Activated CD4-positive, alpha-beta T cell treated with anti-CD3 and anti-CD28 coated beads, Interleukin-2, amount 10 ng/mL, durations not matched to agents 7 days and 5 days (primary cell): ENCODE measurements at places on chromosomes 11 and 22. TPM values are rescaled to one million over a fixed set of nuclear protein-coding genes. Genes with fewer than 3 reads are reported as not detected.

DNA sequence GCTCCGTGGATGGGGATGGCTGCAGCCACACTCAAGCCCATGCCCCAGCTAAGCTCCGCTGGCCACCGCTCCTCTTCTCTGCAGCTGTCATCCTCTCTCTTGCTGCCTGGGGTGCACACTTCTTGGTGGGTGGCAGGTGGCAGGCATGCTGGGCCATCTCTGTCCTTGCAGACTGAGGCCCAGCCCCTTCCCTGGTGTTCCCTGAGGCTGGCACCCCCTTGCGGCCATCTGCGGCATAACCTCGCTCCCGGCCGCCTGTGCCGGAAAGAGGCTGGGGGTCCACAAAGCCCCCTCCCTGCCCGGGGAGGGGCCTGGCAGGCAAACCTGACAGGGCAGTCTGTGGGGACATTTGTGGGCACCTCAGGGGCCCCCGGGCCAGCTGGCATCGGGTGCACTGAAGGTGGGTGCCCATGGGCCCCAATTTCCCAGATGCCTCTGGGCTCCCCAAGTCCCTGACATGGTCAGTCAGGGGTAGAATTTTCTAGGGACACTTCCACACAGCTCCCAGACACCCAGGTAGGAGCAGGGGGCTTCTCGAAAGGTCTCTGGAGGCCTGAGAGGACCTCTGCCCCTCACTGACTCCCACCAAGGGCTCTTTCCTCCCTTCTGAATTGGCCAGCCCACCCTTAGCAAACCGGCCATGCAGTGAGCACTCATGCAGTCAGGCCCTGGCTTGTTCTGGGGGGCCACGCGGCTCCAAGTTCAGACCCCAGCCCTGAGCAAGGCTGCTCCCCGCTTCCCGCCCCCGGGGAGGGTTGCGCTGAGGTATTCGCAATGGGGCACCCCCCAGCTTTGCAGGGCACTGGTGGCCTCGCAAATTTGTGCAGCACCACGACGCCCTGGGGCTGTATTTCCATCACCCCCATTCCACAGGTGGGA is 23.5 kb upstream of the TH start:
- DNase-seq = peak; percentile 52
- H3K27me3 ChIP-seq = peaks cover 10% of the 10 kb centered on the region
- peaks cover 6% of the 10 kb centered on the region for H3K4me1 ChIP-seq
- H3K36me3 ChIP-seq = no peaks in the 10 kb centered on the region
- no peak overlapping the region for H3K27ac ChIP-seq

- H3K36me3 ChIP-seq = no peaks in the 10 kb centered on the region
- peaks cover 2% of the 10 kb centered on the region for H3K27me3 ChIP-seq
- DNase-seq = no peak
- H3K27ac ChIP-seq = no peak overlapping the region
Observed at GRCh38 chr11:57100638-57101331, 81.0 kb upstream of the LRRC55 start.

GRCh38 chr11:121352251-121352891 is 59.8 kb downstream of the SC5D start:
- no peaks in the 10 kb centered on the region for H3K36me3 ChIP-seq
- H3K4me1 ChIP-seq = no peaks in the 10 kb centered on the region
- no peak overlapping the region for H3K27ac ChIP-seq
- H3K4me3 ChIP-seq = no peak overlapping the region

DNA sequence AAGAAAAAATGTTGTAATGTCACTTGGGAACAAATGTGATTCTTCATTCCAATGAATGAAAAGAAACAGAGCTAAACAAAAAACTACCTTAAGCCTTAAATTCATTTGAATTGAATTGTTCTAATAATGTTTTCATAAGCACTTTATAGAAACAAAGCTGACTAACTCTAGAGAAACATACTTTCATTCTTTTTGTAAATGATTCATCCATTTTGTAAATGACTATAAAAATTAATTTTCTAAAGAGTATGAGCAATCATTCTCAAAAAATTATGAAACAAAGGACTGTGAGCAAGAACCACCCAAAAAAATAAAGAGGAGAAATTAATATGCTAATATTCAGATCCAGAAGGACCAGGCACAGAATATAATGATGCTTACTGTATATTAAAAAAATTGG is 986.5 kb upstream of the CHORDC1 start:
- no peak overlapping the region for H3K4me3 ChIP-seq
- no peaks in the 10 kb centered on the region for H3K4me1 ChIP-seq
- H3K27ac ChIP-seq = no peak overlapping the region
- no peaks in the 10 kb centered on the region for H3K27me3 ChIP-seq

GRCh38 chr11:68582416-68583040 is 101.8 kb upstream of the GAL start:
- peaks cover 2% of the 10 kb centered on the region for H3K4me1 ChIP-seq
- no peak overlapping the region for H3K4me3 ChIP-seq

DNA sequence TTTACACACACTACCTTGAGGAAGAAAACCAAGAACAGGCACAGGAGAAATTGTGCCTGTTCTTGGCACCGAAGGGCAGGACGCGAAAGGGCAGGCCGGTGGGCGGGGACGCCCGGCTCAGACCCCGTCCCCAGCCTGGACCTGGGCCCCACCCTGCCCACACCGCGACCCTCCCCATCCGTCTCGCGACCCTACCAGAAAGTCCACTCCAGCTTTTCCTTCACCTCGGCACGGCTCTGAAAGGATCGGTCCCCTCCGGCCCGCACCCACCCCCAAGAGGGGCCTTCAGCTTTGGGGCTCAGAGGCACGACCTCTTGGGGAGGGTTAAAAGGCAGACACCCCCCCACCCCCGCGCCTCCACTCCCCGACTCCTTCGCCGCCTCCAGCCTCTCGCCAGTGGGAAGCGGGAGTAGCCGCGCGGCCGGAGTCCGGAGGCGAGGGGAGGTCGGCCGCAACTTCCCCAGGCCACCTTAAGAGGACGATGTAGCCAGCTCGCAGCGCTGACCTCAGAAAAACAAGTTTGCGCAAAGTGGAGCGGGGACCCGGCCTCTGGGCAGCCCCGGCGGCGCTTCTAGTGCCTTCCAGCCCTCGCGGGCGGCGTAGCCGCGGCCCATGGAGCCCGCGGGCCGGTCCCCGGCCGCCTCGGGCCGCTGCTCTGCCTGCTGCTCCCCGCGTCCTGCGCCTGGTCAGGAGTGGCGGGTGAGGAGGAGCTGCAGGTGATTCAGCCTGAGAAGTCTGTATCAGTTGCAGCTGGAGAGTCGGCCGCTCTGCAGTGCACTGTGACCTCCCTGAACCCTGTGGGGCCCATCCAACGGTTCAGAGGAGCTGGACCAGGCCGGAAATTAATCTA is 4.4 kb downstream of the SEC14L6 start:
- peaks cover 1% of the 10 kb centered on the region for H3K4me1 ChIP-seq
- peaks cover 28% of the 10 kb centered on the region for H3K27me3 ChIP-seq
- no peak overlapping the region for H3K27ac ChIP-seq
- no peaks in the 10 kb centered on the region for H3K36me3 ChIP-seq
- H3K4me3 ChIP-seq = no peak overlapping the region

- DNase-seq = no peak
- H3K27ac ChIP-seq = peak overlapping the region; percentile 73
- peaks cover 17% of the 10 kb centered on the region for H3K4me1 ChIP-seq
- no peak overlapping the region for H3K4me3 ChIP-seq
- peaks cover 63% of the 10 kb centered on the region for H3K27me3 ChIP-seq
Observed at GRCh38 chr11:32421992-32422391, 13.3 kb downstream of the WT1 start.

DNA sequence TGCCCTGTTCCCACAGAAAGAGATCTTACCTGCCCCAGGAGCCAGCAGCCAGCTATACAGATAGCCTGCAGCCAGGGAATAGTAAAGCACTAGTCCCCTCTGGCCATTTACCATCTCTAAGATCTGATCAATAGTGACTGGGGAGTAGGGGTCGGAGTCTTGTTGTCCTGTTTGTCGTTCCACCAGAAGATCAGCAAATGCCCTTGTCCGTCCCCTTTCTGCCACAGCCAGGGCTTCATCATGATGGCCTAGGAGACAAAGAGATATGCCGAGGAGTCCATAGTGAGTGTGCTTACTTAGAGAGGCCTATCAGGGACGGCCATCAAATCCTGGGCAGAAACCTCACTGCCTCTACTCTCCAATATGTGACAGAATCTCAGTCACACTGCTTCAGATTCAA is 177.1 kb upstream of the PITPNB start:
- H3K27me3 ChIP-seq = no peaks in the 10 kb centered on the region
- no peaks in the 10 kb centered on the region for H3K4me1 ChIP-seq

The CD3G gene
- total RNA-seq = 268 TPM

GRCh38 chr11:122696662-122697061 is 41.1 kb downstream of the UBASH3B start:
- peak; percentile 76 for DNase-seq
- H3K27me3 ChIP-seq = peaks cover 1% of the 10 kb centered on the region
- peaks cover 61% of the 10 kb centered on the region for H3K4me1 ChIP-seq
- H3K27ac ChIP-seq = peak overlapping the region; percentile 95
- H3K4me3 ChIP-seq = peak overlapping the region; percentile 59

The IL18 gene
- total RNA-seq = not detected

The TNNT3 gene
- total RNA-seq = 3.7 TPM

DNA sequence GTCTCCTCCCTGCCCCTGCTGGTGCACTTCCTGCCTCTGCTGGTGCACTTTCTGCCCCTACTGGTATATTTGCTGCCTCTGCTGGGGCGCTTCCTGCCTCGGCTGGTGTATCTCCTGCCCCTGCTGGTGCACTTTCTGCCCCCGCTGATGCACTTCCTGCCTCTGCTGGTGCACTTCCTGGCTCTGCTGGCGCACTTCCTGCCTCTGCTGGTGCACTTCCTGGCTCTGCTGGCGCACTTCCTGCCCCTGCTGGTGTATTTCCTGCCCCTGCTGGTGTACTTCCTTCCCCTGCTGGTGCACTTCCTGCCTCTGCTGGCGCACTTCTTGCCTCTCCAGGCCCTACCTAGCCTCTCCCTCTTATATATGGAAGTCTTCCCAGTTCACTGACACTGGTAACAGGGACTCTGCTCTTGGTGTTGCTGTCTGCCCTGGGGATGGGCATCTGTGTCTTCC is 10.1 kb downstream of the MTFP1 start:
- H3K27ac ChIP-seq = peak overlapping the region; percentile 96
- peak overlapping the region; percentile 69 for H3K4me3 ChIP-seq
- peak; percentile 82 for DNase-seq
- H3K4me1 ChIP-seq = peaks cover 23% of the 10 kb centered on the region

DNA sequence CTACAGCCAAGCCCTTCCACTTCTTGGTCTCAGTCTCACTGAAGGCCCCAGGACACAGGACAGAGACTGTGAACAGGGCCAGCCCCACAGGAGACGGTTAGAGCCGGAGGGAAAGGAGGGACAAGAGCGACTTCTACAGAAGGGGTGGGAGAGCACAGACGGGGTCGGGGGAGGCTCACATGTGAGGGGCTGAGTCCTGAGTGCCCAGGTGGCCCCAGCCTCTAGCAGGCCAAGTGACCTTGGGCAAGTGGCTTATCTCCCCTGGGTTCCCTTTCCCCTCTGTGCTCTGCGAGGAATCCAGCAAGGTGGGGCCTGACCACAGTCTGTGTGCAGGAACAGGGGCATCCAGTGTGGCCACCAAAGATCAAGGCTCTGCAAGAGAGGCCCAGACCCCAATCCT is 102.6 kb upstream of the LMO1 start:
- no peaks in the 10 kb centered on the region for H3K4me1 ChIP-seq
- H3K27ac ChIP-seq = no peak overlapping the region
- DNase-seq = no peak
- H3K27me3 ChIP-seq = peaks cover 2% of the 10 kb centered on the region

GRCh38 chr11:113202431-113202830 is 112.0 kb upstream of the TTC12 start:
- no peak overlapping the region for H3K27ac ChIP-seq
- peaks cover 7% of the 10 kb centered on the region for H3K27me3 ChIP-seq
- no peaks in the 10 kb centered on the region for H3K36me3 ChIP-seq
- peaks cover 2% of the 10 kb centered on the region for H3K4me1 ChIP-seq
- H3K4me3 ChIP-seq = no peak overlapping the region
- no peak for DNase-seq

- H3K27ac ChIP-seq = peak overlapping the region; percentile 94
- peaks cover 8% of the 10 kb centered on the region for H3K27me3 ChIP-seq
- H3K4me1 ChIP-seq = peaks cover 51% of the 10 kb centered on the region
- peak overlapping the region; percentile 35 for H3K4me3 ChIP-seq
- H3K36me3 ChIP-seq = peaks cover 14% of the 10 kb centered on the region
- DNase-seq = peak; percentile 64
Observed at GRCh38 chr11:13868710-13869397, 93.7 kb upstream of the SPON1 start.

GRCh38 chr11:60763692-60764369 is 7.2 kb downstream of the MS4A15 start:
- DNase-seq = no peak
- no peak overlapping the region for H3K4me3 ChIP-seq
- H3K36me3 ChIP-seq = no peaks in the 10 kb centered on the region

DNA sequence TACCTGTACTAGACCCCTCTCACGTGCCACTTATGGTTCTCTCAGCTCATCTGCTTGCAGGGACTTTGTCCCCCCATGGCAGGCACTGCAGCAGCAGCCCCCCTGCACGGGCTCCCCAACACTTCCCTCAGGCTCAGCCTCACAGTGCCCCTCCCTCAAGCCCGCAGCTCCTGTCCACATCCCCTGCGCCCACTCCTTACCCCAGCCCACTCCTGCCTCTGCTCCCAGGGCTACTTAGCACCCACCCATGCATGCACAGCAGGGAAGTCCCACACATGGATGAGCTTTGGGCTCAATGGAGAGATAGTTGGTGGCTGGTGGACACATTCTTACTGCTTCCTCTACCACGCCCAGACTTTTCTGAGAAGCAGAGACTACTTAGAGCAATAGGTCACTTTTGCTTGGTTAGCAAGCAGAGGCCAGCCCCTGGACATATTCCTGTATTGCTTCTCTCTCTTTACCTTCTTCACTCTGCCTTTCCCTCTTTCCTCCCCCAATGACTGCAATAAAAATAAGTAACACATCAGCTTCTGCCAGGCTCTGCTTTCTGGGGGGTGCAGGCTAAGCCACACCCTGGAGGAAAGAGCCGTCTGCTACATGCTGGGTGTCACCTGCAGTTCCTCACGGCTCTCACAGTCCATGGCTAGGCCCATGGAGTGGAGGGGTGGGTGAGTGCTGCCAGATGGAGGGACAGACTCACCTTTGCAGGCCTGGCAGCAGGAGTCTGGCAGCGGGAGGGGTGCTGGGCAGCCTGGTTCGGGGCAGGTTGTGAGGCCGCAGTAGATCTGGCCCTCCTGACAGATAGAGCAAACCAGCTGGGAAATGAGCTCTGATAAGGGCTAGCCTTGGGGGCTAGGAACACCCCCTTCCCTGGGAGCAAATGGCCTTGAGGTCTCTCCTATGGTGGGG is 23.4 kb downstream of the CHRDL2 start:
- H3K27me3 ChIP-seq = no peaks in the 10 kb centered on the region
- no peaks in the 10 kb centered on the region for H3K36me3 ChIP-seq
- no peaks in the 10 kb centered on the region for H3K4me1 ChIP-seq
- H3K4me3 ChIP-seq = no peak overlapping the region
- no peak for DNase-seq
